ENCODE measurements at places on chromosomes 2 and 18. TPM values are rescaled to one million over a fixed set of nuclear protein-coding genes. Genes with fewer than 3 reads are reported as not detected.

Gene CCBE1
- total RNA-seq: 21.2 TPM

Gene SERPINB5
- not detected for total RNA-seq

Gene UGT1A3
- total RNA-seq: not detected

Gene SLC4A3
- 9.5 TPM for total RNA-seq

Gene ICA1L
- 6.4 TPM for total RNA-seq

Gene ASXL2
- 6.9 TPM for total RNA-seq

Gene ZNF892
- 4.5 TPM for total RNA-seq

Gene HRH4
- 0.12 TPM for total RNA-seq

Gene STAT4
- total RNA-seq: 0.55 TPM

Gene ICOS
- not detected for total RNA-seq

Gene MAPK4
- total RNA-seq: not detected

Gene BMP10
- total RNA-seq: not detected

Gene TMEM163
- not detected for total RNA-seq

Gene POTEI
- total RNA-seq: not detected

Gene ZNF385B
- not detected for total RNA-seq

Gene TM4SF20
- not detected for total RNA-seq

Gene RRM2
- 76.0 TPM for total RNA-seq

Gene SCYGR4
- not detected for total RNA-seq

Gene HTR2B
- 19.3 TPM for total RNA-seq

Gene STPG4
- total RNA-seq: 0.12 TPM

Gene FHOD3
- total RNA-seq: 19.7 TPM

Gene VWA3B
- not detected for total RNA-seq

Gene AQP12B
- not detected for total RNA-seq

Gene RAX
- not detected for total RNA-seq

Gene DLX1
- not detected for total RNA-seq

Gene EMILIN1
- total RNA-seq: 328 TPM

Gene SERPINB4
- total RNA-seq: not detected

Gene ARHGEF33
- total RNA-seq: 1.5 TPM

Gene CCL20
- not detected for total RNA-seq

Gene MAP2
- 13.4 TPM for total RNA-seq

Gene AOX1
- total RNA-seq: 86.3 TPM

Gene C2orf92
- total RNA-seq: 2.5 TPM

Gene HAAO
- 0.25 TPM for total RNA-seq

Gene RNF152
- 15.4 TPM for total RNA-seq

Data from uterine smooth muscle cell (primary cell).